ENCODE measurements at places on chromosomes 5 and 9. TPM values are rescaled to one million over a fixed set of nuclear protein-coding genes. Genes with fewer than 3 reads are reported as not detected.

- no peak overlapping the region for H3K4me3 ChIP-seq
- no peak for DNase-seq
- H3K27me3 ChIP-seq: no peaks in the 10 kb centered on the region
Measured at GRCh38 chr5:198516-199196, 7.4 kb downstream of the LRRC14B start.

DNA sequence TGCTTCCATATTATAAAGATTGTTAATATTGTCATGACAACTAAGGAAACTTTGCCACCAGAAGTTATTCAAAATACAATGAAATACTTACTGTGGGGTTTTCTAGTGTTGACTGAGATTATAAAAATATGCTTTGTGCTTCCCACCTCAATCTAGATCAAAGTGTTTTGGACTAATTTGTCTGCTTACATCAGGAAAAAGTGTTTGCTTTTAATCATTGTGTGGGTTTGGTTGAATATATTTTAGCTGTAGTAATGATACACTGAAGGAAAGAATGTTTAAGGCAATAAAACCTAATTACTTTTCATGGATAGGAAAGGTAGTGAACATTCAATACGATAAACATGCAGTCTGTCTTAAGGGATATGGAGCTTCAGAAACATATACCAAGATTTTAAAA lies 29.8 kb upstream of the MAN2A1 start:
- peaks cover 14% of the 10 kb centered on the region for H3K4me1 ChIP-seq
- H3K36me3 ChIP-seq: no peaks in the 10 kb centered on the region
- no peaks in the 10 kb centered on the region for H3K27me3 ChIP-seq
- H3K27ac ChIP-seq: no peak overlapping the region
- H3K4me3 ChIP-seq: no peak overlapping the region

DNA sequence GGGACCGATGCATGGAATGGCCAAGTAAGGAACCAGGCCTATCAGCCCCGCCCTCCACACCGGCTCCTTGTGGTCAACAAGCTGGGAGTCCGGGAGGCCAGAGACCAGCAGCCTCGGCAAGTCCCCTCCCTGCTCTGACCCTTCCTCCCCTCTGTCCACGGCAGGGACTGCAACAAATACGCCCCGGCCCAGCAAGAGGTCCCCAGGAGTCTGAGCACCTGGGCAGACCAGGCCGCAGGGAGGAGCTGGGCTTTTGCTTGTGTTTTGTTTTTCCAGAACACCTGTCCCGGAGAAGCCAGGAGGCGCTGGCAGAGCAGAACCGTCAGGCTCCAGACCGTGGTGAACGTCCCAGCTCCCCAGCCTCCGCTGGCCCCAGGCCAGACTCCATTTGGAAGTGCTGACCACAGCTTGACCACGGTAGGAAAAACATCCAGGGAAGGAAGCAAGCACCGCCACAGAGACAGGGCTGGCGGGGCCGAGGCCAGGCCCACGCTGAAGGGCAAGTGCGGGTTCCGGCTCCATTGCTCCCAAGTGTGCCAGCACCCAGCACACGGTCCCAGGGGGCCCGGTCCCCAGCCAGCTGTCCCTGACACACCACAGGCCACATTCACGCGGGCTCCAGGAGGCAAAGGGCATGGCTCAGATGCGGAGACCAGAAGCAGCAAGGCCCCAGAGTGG lies 56.7 kb downstream of the VAV2 start:
- H3K4me3 ChIP-seq: no peak overlapping the region
- no peak overlapping the region for H3K27ac ChIP-seq
- no peaks in the 10 kb centered on the region for H3K27me3 ChIP-seq
- no peaks in the 10 kb centered on the region for H3K4me1 ChIP-seq
- H3K36me3 ChIP-seq: no peaks in the 10 kb centered on the region

DNA sequence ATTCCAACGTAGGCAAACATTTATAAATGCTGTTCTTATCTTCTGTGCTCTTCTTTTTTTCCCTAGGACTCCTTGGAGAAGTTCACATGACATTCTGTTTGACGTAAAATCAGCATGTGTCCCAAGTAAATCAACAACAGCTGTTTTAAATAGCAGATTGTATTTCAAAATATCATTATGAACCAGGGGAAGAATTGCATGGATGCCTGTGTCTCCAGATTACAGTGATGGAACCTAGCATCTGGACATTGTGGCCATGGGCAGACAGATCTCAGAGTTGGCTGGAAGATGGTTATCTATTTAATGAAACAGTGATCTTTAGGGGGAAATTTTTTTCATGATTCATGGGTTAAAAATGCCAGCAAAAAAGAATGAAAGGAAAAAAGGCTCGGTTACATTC lies 222.0 kb downstream of the MAN2A1 start:
- no peak overlapping the region for H3K4me3 ChIP-seq
- H3K36me3 ChIP-seq: no peaks in the 10 kb centered on the region
- DNase-seq: no peak
- no peak overlapping the region for H3K27ac ChIP-seq

- no peak for DNase-seq
- no peaks in the 10 kb centered on the region for H3K36me3 ChIP-seq
- no peak overlapping the region for H3K4me3 ChIP-seq
- no peak overlapping the region for H3K27ac ChIP-seq
Measured at GRCh38 chr5:124056991-124057723, 545.2 kb downstream of the CSNK1G3 start.

The CDKN2A gene
- total RNA-seq: 2.4 TPM

The CD14 gene
- 198 TPM for total RNA-seq

The AJM1 gene
- total RNA-seq: 0.81 TPM

GRCh38 chr5:16559702-16560101 lies 57.1 kb downstream of the RETREG1 start:
- H3K27me3 ChIP-seq: no peaks in the 10 kb centered on the region
- no peak for DNase-seq
- H3K4me3 ChIP-seq: no peak overlapping the region
- no peak overlapping the region for H3K27ac ChIP-seq
- no peaks in the 10 kb centered on the region for H3K36me3 ChIP-seq
